ENCODE measurements at places on chromosomes 13 and 19.

DNA sequence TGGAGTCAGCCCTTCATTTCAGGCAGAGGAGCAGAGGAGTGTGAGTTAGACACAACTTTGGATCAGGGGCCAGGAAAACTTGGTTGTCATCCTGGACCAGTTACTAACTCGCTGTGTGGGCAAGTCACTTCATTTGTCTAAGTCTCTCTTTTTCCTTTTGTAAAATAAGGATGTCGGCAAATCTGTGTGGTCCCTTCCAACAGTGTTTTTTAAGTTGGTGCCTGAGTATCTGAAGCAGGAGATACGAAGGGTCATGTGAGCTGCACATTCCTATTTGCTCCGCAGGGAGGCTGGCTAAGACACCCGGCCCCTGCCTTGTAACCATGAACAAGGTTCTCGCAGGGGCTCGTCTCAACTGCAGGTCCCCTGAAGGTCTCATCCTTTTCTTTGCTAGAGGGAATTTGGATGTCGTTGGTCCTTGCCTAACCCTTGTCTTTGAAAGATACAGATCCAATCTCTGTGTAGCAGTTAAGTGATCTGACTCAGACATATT is 64.3 kb downstream of the LRCH1 start:
- DNase-seq, result no peak

GRCh38 chr13:75178436-75178835 is 303.5 kb downstream of the TBC1D4 start:
- no peak for DNase-seq

GRCh38 chr19:13176345-13176744 is 26.1 kb downstream of the IER2 start:
- DNase-seq, result no peak

DNA sequence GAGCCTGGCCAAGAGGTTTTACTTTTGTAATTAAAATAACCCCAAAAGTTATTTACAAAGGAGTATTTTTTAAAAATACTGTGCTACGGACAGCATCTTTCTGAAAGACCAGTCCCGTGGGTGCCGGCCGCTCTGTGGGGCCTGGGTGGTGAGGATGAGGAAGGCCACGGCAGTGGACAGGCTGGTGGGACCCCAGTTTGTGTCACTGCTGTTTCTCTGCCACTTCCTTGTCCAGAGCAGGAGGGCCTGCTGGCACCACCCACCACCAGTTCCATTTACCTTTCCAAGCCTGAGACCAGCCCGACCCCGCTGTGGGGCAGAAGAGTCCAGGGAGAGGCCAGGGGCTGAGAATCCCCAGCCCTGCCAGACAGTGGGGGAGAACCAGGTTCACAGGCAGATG is 23.8 kb downstream of the ELAVL1 start:
- no peak for DNase-seq

DNA sequence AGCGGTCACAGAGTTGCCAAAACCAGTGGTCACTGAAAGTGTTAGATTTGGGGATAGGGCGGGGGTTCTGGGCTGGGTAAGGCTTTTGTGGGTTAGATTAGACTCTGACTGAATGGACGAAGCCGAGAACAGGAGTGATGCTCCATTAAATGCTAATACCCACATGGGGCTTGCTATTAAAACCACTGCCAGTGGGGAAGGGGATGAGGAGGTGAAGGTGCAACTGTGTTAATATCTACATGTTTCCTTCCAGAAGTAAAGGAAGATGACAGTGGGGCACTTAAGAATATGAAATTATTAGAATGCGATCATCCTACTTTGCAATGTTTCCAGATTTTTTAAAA is 573 bp upstream of the ZNF614 start:
- DNase-seq, result no peak

DNA sequence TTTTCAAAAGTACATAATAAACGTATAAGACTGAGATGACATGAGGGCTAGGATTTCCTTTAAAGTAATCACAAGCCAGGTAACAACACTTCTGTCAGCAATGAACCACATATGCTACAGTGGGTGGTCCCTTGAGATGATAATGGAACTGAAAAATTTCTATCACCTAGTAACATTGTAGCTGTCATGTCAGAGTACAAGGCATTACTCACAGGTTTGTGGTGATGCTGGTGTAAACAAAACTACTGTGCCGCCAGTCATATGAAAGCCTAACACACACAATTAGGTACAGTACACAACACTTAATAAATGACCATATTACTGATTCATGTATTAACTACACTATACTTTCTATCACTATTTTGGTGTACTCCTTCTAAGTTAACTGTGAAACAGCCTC is 36.8 kb downstream of the MIPEP start:
- no peak for DNase-seq

DNA sequence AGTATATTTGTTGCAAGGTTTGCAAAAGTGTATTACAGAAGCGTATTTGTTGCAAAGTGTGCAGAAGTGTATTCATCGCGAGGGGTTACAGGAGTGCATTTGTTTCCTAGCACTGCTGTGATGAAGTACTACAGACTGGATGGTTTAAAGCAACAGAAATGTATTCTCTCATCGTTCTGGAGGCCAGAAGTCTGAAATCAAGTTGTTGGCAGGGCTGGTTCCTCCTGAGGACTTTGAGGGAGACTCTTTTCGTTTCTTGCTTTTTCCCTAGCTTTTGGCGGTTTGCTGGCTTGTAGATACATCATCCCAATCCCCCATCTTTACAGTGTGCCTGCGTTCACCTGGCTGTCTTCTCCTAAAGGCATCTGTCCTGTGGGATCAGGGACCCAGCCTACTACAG is 127.9 kb upstream of the USP29 start:
- no peak for DNase-seq

GRCh38 chr13:27171244-27171826 is at the start of gene USP12:
USP12 (minus strand) TSS chr13:27171811; CDS start chr13:27171639, 172 bp downstream.
- DNase-seq, result peak; percentile 49

GRCh38 chr19:12994701-12995595 is at the start of gene NFIX:
NFIX (plus strand) TSS chr19:12995475; CDS start chr19:12995838, 363 bp downstream.
- DNase-seq, result peak; percentile 44

DNA sequence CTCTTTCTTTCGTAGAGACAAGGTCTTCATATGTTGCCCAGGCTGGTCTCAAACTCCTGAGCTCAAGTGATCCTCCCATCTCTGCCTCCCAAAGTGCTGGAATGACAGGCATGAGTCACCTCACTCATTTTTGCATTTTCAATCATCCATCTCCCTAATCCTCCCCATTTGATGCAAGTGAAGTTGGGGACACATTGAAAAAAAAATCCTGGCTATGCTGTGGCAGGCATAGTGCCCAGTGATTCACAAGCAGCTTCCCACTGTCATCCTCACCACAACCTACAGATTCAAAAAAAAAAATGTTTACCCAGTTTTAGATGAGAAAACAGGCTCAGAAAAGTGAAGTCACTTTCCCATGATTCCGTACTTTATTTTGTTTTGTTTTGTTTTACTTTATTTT is 44.7 kb upstream of the USP29 start:
- peak; percentile 11 for DNase-seq

GRCh38 chr19:9917321-9917720 is 19.0 kb downstream of the OLFM2 start:
- DNase-seq, result no peak

DNA sequence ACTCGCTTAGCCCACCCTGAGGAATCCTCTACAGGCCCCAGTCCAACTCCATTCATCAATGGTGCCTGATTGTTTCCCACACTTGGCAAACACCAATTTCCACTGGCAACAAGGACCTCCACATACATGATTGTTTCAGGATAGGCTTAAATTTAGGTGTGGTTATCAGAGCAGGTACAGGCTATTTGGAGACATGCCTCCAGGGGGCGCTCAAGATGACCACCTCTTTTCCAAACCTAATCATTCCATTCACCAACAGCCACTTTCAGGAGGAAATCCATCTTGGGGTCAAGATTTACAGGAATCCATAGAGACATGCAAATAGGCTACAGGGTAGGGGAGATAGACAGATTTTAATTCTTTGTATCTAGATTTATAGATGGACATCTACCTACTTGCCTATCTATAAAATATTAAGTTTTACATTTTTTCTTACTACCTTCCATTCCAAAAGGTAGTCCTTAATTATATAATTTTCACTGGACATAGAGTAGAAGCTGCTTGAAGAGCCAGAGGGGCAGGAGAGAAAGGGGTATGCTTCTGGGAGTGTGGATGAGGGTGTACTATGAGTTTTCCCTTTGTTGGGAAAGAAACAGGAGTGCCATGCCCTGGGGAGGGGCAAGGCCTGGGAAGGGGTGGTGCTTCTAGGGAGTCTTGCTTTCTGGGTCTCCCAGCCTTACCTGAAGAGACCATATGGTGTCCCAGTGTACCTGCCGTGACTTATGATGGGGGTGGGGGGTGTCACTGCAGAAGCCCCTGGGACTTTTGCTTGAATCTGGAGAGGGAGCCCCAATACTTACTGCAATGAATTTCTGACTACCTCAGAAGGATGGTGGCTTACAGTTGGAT is 14.1 kb upstream of the PCDH8 start:
- no peak for DNase-seq

DNA sequence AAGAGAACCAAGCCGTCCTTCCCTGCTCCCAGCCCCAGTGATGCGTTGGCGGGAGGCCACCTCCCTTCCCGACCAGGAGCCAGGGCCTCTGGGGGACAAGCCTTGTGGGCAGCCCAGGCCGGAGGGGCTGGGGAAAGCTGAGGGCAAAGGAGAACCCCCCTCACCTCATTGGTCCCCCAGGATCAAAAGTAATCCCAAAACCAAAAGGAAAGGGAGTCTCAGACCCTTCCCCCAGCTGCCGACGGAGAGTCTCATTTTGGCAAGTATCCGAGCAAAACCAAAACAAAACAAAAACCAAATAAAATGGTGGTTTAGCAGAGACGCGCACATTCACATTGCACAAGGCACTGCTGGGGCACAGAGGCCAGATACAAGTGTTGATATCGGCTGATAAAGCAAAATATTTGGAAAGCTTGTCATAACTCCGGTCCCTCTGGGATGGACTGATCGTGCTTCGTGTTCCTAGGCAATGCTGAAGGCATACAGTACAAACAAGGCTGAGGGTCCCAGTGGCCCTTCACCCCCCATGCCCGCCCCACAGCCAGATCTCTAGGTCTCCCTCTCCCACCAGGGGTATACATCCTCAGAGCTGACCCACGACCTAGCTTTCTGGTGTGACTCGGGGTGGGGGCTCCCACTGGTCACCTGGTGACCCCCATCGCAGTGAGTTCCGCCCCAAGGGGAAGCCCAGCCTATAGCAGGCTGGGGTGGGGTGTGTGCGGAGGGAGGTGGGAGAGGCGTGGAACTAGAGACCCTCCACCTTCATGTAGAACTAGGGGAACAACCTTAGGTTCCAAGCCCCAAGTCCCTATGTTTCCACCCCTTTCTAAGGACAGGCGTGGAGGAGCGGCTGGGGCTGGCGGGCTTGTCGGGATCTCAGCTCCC is 2.1 kb downstream of the CEBPA start:
- DNase-seq, result no peak

- DNase-seq, result no peak
These were observed 24.3 kb downstream of the LYL1 start for GRCh38 chr19:13078381-13078780.

GRCh38 chr19:11530432-11530831 is 1.5 kb upstream of the ECSIT start:
- DNase-seq, result peak; percentile 77

- no peak for DNase-seq
These were observed 59.3 kb upstream of the ABCC4 start for GRCh38 chr13:95360464-95361097.

- DNase-seq, result no peak
These were observed 29.9 kb downstream of the CEBPG start for GRCh38 chr19:33403221-33403972.

GRCh38 chr19:15453906-15454860 is 4.4 kb upstream of the WIZ start:
- DNase-seq, result no peak

DNA sequence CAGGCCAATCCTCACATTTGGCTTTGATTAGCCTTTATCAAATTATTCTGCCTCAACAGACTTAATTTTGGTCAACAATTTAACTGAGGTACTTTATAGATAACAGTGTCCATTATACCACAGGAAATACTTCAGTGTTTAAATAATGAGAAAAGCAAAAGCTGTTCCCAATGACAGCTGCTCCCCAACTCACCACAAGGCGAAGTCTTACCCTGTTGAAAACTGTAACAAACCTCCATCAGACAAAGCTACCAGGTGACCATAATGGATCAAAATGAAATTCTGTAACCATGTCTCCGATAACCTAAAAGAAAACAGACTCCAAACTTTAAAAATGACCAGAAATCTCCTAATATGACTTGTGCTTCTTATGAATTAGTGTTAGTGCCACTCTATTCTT is 50.3 kb downstream of the ZNF44 start:
- no peak for DNase-seq

DNA sequence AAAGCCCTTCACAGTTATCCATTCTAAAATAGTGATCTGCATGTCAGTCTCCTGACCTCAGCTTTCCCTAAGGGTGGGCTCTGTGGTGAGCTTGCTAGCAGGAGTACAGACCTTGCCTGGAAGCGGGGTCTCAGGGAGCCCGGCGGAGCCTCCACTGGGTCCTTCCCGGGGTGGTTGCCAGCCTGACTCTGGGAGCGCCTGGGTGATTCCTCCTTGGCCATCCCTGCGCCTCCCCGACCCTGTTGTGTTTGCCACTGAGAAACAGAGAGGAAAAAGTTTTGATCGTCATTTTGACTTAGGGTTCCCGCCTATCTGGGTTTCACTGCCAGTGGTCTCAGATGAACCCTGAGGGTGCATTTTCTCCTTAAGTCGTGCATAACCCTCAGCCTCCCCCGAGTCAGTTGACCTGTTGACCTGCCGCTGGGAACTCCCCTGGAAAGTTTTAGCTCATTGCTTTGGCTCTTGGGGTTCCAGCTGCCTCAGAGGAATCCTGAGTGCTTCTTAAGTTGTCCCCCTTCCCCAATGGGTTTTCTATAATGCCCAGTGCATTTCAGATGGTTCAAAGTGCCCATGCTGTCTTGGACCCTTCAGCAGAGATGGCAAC is 117.8 kb downstream of the RAB20 start:
- no peak for DNase-seq

DNA sequence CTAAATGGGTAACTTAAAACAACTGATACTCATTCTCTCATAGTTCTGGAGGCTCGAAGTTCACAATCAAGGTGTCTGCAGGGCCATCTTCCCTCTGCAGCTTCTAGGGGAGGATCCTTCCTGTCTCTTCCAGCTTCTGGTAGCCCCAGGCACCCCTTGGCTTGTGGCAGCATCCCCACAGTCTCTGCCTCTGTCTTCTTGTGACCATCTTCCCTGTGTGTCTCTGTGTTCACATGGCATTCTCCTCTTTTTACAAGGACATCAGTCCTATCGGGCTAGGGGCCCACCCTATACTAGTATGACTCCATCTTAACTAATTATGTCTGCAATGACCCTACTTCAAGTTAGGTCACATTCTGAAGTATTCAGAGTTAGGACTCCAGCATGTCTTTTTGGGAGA is 73.5 kb downstream of the ANKRD10 start:
- no peak for DNase-seq

- no peak for DNase-seq
These were observed 452.2 kb downstream of the FGF14 start for GRCh38 chr13:101949681-101950080.

- no peak for DNase-seq
These were observed 302.1 kb downstream of the ENOX1 start for GRCh38 chr13:43484432-43485225.

- DNase-seq, result no peak
These were observed 11.2 kb upstream of the ARHGEF18 start for GRCh38 chr19:7337380-7338194.

All from anterior cingulate cortex (tissue), 58 donors.